Mesendoderm (in vitro differentiated cells): ENCODE measurements at places on chromosomes 4 and X.

DNA sequence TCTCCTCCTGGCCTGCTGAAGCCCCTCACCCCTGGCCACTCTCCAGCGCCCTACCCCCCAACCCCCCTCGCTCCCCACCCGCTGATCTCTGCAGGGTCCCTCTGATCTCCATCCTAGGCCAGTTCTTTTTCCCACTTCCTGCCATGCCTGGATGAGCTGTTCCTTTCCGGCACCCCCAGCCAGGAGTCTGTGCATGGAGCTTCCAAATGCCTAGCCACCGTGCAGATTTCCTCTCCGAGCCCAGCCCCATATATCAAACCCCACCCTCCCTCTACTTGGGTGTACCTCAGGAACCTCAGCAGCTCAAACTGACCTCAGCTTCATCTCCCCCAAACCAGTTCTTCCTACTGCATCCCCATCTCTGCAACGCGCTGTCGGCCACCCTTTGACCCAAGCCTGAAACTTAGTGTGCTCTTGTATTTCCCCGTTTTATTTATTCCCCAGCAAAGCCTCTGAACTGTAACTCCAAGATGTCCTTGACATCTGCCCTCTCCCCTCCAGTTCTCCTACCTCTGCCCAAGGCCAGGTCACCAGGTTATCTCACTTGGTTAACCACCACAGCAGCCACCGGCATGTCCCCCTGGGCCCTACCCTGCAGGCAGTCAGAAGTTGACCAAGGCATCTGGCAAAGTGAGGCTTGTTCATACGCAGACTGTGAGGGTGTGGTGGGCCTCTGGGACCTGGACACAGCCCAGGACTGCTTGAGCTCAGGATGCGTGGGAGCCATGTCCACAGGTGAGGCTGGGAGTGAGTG is 194.9 kb upstream of the PSAPL1 start:
- DNase-seq: no peak

DNA sequence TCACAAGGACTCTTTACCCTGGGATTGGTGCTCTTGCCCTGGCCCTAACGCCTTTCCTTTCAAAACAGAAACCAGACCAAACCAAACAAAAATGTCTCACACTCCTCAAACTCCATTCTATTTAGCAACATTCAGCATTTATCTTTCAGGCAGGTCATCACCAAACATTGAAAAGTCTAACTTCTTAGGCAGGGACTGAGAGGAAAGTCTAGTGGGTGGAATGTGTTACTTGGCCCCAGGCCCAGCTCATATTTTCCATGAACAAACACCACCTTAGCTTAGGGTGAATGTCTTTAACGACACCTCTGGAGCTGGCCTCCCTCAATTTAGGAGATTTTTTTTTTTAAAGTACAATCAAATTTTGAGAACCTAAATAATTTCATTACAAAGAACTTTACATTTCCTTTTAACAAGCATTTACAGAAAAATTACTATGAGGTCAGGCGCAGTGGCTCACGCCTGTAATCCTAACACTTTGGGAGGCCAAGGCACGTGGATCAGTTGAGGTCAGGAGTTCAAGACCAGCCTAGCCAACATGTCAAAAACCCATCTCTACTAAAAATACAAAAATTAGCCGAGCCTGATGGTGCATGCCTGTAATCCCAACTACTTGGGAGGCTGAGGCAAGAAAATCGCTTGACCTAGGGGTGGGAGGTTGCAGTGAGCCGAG is 10.2 kb upstream of the N4BP2 start:
- DNase-seq: peak; percentile 56

GRCh38 chr4:2843941-2844584 is 419 bp downstream of the ADD1 start:
- peak; percentile 49 for DNase-seq

DNA sequence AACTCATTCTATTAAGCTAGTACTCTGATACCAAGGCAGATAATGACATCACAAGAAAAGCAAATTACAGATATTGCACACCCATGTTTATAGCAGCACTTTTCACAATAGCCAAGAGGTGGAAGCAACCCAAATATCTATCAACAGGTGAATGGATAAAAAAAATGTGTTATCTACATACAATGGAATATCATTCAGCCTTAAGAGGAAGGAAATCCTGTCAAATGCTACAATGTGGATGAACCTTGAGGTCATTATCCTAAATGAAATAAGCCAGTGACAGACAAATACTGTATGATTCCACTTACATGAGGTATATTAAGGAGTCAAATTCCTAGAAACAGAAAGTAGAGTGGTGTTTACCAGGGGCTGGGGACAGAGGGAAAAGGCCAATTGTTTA is 14.3 kb downstream of the FABP2 start:
- DNase-seq: no peak

DNA sequence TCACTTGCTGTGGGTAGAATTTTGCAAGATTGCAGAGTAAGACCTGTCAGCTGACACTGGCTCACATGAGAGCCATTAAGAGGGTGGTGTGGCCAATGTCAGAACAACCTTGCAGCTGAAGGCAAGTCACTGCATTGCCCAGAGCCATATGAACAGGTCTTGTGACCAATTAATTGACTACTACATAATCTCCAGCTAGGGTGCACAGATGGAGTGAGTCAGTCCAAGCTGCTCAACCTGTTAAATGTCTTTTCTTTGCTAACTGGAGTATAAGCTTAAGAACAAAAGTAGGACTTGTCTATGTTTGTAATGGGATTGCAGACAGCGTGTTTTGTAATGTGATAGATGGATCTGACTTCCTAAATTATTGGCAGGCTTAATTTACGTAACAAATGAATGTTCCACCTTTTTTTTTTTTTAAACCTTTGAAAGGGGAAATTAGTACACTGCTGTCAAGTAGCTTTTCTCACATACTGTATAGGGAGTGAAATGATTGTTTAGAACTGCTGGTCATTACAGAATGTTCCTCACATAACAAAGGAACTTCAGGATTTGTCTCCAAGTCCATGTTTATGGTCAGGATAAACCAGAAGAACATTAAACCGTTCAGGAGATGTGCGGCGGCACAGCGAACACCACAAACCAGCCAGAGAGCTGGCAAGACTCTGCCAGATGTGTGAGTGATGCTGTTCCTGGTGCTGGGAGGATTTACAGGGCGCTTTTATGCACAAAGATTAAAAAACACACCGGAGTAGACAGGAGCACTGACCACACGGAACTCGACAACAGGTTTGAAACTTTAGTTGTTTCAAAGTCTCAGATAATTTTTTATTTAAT is 37.0 kb downstream of the FNIP2 start:
- DNase-seq: no peak

DNA sequence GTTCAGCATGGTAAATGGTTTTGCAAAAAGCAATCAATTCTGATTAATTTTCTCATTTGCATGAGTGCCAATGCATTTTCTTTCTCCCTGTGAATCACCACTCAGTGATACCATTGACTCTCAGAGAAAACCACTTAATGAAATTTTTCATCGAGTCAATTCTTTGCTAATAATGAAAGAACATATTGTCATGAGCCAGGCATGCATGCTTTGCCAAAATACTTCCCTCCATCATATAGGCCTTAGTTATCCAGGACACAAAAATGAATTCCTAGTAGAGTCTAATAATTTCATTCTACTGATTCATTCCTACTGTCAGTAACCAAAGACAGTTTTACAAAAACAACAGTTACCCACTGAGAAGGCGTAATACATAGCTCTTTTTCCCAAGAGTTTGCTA is 680.0 kb downstream of the TRIML1 start:
- no peak for DNase-seq

DNA sequence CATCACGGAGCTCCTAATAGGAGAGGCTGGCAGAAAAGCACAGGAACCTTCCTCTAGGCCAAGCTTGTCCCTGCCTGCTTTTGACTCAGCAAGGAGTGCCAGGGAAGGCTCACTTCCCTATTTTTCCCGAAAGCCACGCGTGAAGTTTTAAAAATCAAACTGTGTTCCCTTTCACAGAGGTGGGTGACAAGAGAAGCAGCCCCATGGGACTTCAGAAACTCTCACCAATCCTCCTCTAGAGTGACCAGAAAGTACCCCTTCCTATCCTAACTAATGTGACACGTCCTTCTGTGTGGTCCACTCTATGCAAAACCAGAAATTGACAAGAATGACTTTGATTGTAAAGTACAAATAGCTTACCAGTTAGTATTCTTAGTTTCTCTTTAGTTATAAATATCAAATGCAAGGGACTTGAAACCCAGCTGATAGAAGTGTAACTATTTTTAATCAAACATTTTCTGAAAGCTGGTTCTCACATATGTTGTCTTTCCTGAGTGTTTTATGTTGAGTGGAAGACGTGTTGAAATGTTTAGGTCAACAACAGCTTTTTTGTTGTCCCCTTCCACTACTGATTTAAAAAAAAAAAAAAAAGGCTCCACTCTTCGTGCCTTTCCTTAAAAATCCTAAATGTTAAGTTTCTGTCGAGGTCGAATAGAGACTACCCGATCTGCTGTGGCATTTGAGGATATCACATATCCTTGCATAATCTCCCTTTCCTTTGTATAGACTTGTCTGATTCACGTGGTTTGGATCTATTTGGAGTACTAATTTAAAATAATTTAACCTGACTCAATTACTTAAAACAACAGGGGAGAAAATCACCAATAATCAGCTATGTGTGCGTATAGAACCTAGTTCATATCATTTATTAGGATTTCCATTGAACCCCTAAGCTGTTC is 42.1 kb downstream of the NFKB1 start:
- no peak for DNase-seq

GRCh38 chrX:132883358-132883915 is 75.0 kb downstream of the HS6ST2 start:
- DNase-seq: no peak

DNA sequence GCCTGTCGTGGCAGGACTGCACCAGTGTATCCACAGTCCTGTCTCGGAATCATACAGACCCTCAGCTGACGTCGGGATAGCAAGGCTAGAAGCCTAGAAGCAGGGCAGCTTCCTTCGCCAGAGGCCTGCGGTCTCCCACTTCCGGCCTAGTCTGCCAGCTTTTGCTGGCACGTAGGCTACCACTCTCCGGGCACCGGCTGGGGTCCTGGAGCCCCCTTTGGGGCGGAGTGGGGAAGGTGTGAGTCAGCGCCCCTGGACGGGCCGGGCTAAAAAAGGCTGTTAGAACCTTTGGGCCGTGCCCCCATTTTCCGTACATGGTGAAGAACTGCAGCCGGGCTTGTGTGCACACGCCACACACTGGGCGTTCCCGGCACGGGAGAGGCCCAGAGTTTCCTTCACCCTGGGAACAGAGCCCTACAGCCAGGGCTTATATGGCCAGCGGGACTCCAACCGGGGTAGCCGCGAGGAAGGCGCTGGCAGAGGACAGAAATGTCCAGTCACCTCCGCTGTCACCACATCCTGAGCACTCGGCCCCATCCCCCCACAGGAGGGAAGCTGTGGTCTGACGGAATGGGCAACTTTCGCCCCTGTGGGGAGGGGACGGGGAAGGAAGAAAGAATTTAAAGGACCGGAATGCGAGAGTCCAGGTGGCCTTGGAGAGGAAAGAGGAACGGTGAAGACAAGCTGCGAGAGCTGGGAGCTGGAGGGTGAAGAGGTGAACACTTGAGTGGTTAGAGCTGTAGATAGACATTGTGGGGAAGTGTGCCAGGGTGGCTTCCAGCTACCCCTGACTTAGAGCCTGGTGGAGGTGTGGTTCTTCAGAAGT is 4.6 kb downstream of the MAGIX start:
- DNase-seq: peak; percentile 42

GRCh38 chrX:107654566-107654871 is 26.2 kb downstream of the PRPS1 start:
- no peak for DNase-seq

- DNase-seq: peak; percentile 91
Observed at GRCh38 chrX:109475174-109475891, 6.6 kb downstream of the GUCY2F start.

GRCh38 chr4:188822698-188823097 is 683.5 kb downstream of the TRIML1 start:
- peak; percentile 88 for DNase-seq

DNA sequence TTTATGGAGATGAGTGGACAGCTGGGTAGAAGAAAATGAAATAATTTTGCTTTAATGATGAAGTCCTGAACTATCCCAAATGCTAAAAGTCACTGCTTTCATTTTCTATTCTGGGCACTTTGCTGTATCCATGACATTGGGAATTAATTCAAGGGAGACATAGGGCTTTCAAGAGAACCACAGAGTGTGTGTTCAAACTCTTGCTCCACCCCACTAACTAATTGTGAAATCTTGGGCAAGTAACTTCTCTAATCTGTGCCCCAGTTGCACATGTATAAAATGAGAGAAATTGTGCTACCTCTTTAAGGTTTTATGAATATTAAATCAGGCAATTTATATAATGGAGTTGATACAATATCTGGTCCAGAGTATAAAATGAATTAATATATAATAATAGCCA is 1422.0 kb downstream of the ADGRL3 start:
- no peak for DNase-seq

GRCh38 chrX:20217271-20217670 is 49.4 kb downstream of the RPS6KA3 start:
- no peak for DNase-seq

DNA sequence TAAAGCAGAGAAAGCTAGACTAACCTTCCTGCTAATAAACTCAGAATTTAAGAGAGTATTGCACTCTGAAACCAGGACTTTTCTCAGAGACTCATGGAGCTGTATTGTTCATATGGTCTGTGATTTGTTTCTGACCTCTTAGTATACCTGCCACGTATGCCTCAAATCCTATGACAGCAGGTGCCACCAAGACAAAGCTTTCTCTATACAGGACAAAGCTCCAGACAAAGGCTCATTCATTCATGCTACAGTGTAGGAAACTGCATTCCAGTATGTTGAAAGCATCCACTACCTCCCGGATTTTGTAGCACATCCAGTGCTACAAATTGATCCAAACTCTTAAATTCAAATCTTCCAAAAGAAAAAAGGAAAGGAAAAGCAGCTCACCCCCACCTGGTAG is 178.3 kb downstream of the CHIC2 start:
- DNase-seq: no peak

GRCh38 chr4:20196476-20196875 is 55.2 kb upstream of the SLIT2 start:
- no peak for DNase-seq

DNA sequence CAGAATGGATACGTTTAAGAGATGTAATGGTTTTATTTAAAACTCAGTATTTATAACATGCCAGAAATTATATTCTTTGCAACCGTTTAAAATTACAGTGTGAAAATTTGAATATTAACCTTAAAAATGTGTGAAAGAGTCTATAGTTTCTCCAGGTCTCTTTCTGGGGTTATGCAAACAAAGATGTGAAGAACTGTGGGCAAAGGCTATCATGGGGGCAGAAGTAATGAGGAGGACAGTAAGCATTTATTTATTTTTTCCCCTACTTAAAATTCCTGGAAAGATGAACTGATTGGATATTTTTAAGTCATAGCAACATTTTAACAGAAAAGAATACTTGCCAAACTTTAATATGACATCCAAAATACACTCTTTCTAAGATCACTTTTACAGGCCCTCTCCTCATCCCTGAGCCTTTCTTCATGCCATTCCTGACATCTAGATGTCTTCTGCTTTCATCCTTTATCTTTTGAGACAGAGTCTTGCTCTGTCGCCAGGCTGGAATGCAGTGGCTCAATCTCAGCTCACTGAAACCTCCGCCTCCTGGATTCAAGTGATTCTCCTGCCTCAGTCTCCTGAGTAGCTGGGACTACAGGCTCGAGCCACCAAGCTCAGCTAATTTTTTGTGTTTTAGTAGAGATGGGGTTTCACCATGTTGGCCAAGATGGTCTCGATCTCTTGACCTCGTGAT is 46.1 kb downstream of the TMEM131L start:
- DNase-seq: no peak

GRCh38 chrX:25537699-25538098 is 521.9 kb upstream of the ARX start:
- DNase-seq: no peak

GRCh38 chr4:149709640-149710039 is 106.0 kb downstream of the IQCM start:
- DNase-seq: no peak

- DNase-seq: no peak
Observed at GRCh38 chr4:153115322-153116290, 88.6 kb upstream of the TRIM2 start.
